CD4-positive, alpha-beta T cell (primary cell): ENCODE measurements at places on chromosomes 5 and 9.

GRCh38 chr9:75391497-75391896 is 303.2 kb downstream of the OSTF1 start:
- DNase-seq: no peak

DNA sequence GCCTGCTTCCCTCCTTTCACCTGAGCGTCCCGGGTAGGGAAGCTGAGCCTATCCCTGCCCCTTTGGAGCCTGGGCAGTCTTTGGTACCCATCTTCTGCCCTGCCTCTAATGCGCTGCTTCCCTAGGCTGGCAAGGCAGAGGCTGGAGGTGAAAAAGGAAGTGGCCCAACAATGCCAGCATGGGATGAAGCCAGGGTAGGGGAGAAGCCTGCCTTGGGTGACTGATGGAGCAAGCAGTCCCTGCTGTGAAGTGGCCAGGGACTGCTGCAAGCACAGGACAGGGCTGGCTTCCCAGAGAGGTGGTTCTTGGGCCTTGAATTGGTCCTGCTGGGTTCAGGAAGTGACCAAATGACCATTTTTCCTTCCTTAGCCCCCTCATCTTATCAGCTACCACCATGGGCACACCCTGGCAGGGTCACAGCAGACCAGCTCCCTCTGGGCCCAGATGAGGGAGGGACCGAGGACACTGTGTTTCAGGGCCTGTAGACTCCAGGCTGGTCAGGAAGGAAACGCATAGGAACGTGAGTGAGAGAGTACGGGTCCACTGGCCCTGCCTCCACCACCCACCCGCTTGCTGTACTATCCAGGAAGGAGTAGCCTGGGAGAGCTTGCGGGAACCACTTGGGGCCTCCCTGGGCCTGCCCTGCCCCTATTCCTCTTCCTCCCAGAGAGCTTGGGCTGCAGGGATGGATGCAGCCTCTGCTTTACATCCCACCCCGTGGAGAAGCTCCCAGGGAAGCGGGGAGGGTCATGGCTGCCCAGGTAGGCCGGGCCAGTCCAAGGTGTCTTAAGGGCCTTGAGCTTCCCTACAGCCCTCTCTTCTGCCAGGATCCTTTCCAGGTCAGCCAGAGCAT is 102.6 kb downstream of the DAB2IP start:
- no peak for DNase-seq

- DNase-seq: no peak
These were observed 39.4 kb downstream of the MRPS27 start for GRCh38 chr5:72280581-72281069.

DNA sequence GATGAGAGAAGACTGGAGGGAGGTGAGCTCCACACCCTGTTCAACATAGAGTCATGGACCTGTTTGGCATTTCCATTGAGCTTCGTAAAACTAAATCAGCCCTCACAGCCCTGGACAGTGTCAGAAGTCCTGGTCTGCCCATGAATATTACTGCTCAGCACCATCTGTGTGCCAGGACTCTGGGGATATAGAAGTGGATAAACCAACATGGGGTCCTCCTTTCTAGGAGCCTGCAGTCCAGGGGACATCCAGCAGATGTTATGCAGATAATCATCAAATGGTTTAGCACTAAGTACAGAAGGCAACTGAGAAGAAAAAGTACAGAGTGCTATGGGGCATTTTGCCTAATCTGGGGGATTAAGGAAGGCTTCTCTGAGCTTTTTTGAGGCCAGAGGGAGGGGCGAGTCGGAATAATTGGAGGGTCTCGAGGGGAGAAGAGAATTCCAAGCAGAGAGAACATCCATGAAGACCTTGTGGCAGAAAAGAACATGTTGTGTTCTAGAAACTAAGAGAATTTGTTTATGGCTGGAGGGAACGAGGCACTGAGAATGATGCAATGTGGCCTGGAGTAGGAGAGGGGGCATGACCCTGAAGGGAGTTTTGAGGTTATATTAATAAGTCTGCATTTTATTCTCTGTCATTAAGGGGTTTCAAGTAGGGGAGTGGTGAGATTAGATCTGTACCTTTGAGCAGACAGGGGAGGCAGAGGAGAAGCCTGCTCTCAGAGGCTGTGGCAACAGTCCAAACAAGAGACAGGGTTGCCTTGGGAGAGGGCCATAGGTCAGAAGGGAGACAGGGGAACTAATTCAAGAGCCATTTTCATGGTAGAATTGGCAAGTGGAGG is 63.5 kb upstream of the SLC2A8 start:
- no peak for DNase-seq

DNA sequence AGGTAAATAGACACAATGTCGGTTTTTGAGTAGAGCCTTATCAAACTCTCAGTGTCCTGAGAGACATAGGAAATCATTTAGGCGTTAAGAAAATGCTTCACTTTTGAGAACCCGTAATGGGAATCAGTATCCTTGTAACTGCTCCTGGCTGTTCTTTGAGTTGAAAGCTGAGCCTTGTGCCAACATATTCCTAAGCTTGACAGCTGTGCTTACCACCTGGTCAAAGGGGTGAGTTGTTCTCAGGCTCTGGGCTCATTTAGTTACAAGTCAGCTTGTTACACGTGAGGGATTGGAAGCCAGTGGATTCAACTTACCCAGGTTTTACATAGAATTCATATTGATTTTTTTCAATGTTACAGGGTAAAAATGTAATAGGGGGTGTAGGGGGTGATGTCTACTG is 145.9 kb downstream of the GABRB2 start:
- DNase-seq: no peak

- DNase-seq: no peak
These were observed 7.5 kb downstream of the RABGAP1 start for GRCh38 chr9:122948313-122948712.

DNA sequence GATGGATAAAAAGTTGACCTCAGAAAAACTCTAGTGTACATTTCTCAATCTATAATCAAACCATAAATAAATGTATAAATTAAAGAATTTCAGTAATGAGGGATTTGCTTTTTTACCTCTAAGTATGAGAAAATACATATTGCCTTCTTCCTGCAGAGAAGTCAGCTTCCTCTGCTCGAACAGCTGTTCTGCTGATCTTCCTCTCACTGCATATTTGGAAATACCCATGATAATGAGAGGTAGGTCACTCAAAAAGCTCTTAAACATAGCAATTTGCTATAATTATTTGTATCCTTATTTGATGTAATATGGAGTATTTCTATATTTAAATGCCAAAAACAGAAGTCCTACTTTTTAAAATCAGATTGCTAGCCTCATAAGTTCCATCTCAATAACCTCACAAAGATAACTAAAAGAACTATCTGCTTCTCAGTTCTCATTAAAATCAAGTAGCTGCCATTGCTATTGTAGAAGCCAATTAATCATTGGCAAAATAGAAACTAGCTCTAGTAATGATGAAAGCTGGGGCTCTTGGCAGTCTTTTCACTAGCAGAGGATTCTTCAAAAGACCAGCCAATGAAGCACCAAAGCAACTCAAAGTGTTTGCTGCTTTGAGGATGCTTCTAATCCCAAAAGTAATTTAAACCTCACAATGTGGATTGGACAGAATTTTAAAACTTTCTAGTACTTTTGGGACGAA is 35.7 kb upstream of the OR13D1 start:
- DNase-seq: no peak

DNA sequence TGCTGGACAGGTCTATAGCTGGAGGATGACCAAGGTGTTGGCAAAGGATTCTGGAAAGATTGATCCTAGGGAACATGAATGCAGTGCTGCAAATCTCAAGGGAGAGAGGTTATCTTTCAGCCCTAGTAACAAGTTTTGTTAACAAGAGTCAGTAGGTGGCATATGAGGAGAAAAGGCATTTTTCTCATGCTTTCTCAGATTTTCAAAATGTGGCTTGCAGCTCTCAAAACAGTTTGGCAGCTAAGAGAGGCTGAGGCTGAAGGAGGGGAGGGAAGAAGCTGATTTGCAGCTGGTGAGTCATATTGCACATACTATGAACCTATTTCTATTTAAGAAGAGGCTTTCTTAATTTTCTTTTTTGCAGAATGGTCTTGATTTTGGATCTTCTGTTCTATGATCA is 64.3 kb upstream of the PCA3 start:
- DNase-seq: no peak

- no peak for DNase-seq
These were observed 17.9 kb upstream of the SPIN1 start for GRCh38 chr9:88370346-88370745.

- DNase-seq: no peak
These were observed 129.8 kb downstream of the GNAQ start for GRCh38 chr9:77901771-77902170.

GRCh38 chr9:35832814-35833213 is 3.8 kb downstream of the TMEM8B start:
- no peak for DNase-seq

DNA sequence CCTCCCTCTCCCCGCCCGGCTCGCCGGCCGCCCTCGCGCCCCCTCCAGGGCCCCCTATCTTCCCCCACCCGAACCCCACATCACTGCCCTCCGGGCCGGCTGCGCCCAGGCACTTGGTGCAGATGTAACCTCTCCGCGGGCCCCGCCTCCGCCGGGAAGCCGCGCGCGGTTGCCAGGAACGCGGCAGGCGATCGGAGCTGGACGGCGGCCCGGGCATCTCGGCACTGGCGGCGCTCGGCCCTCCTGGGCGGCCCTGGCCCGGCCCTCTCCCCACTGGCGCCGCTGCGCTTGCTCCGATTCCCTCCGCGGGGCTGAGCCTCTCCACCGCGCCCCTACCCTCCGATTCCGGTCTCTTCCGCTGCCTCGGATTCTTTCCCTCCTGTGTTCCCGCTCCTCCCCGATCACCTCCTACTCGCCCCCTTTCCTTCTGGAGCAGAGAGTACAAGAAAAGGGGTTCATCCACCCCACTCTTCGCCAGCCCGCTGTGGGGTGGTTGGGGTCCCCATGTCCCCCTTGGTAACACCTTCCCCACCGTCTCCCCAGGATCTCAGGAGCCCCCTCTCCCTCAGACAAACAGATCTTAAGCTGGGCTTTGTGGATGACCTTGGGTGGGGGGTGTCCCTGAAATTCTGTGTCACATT is 70.6 kb downstream of the C9orf50 start:
- DNase-seq: no peak

- peak; percentile 81 for DNase-seq
These were observed 34.7 kb downstream of the LMNB1 start for GRCh38 chr5:126811515-126812198.
